ENCODE measurements at places on chromosomes 12 and 14.
A peak's percentile ranks its signal among the peaks of the same experiment; 100 is the strongest.

DNA sequence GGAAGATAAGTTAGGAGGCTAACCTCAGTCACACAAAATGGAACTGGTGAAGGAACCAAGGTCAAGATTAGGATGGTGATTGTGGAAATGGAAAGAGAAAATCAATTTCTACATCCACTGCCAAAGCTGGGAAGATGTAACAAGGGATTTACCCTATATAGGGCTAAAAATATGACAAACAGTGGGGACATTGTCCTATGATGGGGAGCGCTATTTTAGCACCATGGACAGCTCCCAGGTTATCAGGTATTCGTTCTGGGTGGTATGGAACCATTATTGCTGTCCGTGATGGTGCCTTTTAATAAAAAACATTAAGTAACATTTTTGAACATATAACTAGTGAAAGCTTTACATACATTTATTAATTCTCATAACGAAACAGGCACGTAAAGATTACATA, 124.0 kb downstream of the NDUFA12 start:
- DNase-seq = no peak

- no peak for DNase-seq
Observed at GRCh38 chr12:132026796-132027500, 77.2 kb downstream of the EP400 start.

GRCh38 chr14:28666961-28667360, 99.6 kb upstream of the FOXG1 start:
- DNase-seq = no peak

- DNase-seq = no peak
Observed at GRCh38 chr12:1635301-1636095, 6.5 kb downstream of the WNT5B start.

- no peak for DNase-seq
Observed at GRCh38 chr14:42149609-42150261, 543.1 kb downstream of the LRFN5 start.

GRCh38 chr12:12999271-12999958, 650 bp downstream of the HEBP1 start:
- DNase-seq = no peak

DNA sequence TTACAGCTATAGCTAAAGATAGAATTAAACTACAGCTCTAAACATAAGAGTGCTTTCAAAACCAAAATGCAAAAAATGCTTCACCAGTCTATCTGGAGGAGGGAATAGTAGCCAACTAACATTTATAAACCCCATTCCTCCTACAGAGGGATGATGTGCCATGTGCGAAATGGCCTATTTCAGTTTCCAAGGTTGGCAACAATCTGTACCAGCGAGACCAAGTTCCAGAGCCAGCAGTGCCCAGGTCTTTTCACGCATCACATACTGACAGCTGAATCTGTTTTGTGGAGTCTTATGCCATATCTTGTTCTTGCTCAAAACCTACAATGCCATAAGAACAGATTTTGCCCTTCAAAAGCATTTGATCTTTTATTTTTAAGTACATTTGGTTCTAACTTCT, 24.5 kb downstream of the NELL2 start:
- DNase-seq = no peak

DNA sequence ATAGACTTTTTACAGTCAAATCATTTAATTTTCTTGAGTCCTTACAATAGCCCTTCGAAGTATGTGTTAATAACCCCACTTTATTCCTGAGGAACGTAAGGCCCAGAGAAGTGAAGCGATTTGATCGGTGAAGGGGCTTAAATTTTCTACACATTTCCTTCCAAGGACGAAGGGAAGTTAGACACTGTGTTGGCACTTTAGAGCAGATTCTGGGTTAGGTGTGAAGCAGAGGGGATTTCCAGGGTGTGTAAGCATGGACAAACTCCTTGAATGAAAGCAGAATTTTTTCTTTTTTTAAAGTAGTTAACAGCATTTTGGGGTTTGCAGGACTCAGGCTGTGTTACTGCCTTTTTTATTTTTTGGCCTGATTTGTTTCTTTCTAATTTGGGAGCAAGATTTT, 38.9 kb downstream of the PRORP start:
- DNase-seq = no peak

DNA sequence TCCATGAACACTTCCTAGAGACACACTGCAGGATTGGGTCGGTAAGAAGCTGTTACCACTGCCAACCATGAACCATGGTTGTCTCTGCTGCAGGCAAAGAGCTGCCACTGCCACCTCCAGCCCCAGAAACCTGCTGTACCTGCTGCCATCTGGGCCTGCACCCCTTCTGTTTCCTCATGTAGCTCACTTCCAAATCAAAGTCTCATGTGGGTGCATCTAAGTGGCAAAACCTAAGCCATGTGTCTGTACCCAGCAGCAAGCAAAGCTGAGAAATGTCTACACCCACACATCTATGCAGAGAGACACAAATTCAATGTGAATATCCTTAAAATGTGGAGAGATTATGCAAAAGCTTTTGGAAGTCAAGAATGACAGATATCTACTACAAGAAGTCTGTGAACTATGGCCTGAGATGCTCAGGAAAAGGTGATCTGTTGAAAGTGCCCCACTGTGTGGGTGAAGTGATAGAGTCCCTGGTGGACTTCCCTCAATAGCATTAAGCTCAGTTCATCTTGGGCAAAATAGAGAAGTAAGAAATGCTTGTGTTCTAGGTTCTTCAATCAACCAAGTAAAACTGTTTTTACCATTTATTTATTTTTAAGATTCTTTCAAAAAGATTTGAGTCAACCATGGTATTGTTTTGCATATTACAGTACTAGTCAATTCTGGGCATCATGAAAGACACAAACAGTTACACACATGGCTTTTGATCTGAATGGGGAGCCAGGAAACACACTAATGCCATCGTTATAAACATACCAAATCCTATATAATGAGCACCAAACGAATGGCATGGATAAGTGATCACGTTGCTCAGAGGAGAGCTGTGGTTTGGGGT, 64.4 kb downstream of the FOS start:
- DNase-seq = no peak

GRCh38 chr12:18207266-18207665, 54.1 kb upstream of the PIK3C2G start:
- no peak for DNase-seq

DNA sequence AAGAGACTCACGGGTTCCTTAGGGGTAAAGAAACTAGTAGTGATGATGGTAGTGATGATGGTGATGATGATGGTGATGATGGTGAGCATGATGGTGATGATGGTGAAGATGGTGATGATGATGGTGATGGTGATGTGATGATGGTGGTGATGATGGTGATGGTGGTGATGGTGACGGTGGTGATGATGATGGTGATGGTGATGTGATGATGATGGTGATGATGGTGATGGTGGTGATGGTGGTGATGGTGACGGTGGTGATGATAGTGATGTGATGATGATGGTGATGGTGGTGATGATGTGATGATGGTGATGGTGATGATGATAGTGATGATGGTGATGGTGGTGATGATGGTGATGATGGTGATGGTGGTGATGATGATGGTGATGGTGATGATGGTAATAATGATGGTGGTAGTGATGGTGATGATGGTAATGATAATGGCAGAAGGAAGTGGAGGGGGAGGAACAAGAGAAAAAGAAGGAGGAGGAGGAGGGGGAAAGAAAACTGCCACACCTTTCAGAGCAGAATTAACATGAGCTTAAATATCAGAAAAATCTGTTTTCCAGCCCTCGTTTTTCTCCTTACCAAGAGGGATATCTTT, 85.5 kb downstream of the FZD10 start:
- no peak for DNase-seq

DNA sequence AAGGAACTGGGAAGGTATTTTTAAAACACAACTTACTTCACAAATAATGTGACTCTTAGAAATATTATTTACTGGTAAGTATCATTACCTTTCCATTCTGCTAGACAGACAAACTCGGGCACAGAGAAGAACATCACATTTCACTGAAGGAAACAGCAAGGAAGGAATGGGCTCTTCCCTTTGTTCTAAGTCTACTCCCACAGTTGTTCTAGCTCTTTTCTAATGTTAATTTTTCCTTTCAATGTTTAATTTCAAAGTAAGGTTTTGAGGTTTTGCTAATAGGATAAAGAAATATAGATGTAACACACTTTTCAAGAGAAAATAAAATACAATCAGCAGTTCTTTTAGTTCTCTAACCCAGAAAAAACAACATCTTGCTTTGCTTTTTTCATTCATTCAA, 7.0 kb downstream of the NID2 start:
- no peak for DNase-seq

GRCh38 chr12:18578191-18578590, 159.6 kb downstream of the PLCZ1 start:
- DNase-seq = no peak

GRCh38 chr14:91372671-91373495, 44.7 kb downstream of the CCDC88C start:
- DNase-seq = no peak

DNA sequence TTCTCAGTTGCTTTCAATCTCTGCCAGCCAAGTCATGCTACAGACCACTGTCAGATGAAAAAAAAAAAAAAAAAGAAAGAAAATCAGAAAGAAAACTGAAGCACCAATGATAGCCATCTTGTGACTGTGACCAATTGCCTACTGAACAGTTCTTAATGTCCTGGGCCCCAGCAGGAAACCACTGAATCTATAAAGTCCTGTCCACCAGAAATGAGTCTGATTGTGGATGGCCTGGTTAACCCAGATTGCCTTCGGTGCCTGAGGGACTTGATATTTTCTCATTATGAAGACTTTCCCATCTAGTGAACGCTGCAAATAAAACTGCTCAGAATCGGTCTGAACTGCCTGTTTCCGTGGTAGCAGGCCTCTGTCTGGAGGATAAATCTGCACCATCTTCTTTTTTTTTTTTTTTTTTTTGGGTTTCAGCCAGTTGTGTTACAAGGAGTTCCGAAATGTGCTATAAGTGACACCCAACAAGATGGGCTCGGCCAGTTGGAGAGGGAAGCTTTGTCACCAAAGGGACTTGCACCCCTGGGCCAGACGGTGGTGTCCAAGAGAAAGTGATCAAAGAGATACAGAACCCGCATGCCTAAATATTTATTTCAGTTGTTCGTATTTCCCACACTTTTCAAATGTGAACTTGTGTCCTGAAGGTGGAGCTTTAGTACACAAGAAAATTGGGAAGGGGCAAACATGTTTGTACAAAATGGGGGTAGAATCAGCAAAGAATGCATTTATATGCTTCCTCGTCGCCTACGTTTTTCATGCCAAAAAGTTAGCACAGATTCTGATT, 3.0 kb upstream of the PLXNC1 start:
- peak; percentile 37 for DNase-seq

DNA sequence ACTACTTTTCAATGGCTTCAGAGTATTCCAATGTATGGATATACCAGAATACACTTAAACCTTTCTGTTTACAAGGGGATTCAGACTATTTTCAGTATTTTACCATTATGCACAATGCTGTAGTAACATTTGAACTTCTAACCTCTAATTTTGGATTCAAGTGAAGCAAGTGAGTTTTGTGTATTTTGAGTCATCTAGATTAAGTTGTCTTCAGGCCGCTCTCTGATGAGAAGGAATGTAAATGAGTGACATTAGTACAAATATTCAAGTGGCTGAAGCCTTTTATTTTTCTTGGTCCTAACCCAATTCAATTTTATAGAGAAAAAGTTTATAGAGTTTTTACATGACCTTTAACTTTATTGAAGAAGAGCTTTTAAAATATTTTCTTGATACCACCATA, 125.6 kb downstream of the PDE3A start:
- DNase-seq = no peak

GRCh38 chr14:64671591-64671990, 32.6 kb upstream of the PLEKHG3 start:
- peak; percentile 63 for DNase-seq

DNA sequence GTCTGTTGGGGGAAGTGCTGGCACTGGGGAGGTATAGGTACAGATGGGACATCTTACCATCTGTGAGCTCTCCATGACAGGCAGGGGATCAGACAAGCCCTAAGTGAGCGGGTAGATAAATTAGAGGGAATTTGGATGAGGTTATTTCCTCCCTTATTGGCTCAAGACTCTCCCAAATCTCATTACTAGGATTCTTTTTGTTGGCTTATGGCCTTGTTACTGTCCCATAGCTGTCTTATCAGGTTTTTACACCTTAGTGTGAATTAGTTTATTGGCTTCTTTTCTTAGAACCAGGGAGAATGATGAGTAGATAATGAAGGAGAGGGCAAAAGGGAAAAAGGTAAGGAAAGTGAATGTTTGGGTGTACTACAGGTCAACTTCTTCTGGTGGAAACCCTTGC, 191.1 kb upstream of the PRICKLE1 start:
- DNase-seq = no peak

All from GDM1 (cell line).